ENCODE measurements at places on chromosomes 4 and X. TPM values are rescaled to one million over a fixed set of nuclear protein-coding genes. Genes with fewer than 3 reads are reported as not detected.

DNA sequence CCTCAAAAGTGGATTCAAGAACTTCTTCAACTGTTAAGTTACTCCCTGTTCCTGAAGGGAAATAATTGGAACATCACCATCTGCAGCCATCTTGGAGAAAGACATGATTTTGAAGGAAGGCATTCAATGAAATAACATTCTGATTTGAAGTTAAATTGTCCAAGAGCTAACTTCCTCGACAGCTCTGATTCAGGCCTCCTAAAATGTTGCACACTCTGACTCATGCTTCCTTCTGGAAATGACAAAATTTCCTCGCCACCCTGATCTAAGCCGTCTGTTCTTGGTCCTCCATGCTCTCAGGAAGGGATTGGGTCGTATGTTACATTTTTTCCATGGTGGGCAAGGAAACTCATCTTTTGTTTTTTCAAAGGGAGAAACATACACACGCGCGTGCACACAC, 496.9 kb upstream of the DIPK2B start:
- no peak for DNase-seq

DNA sequence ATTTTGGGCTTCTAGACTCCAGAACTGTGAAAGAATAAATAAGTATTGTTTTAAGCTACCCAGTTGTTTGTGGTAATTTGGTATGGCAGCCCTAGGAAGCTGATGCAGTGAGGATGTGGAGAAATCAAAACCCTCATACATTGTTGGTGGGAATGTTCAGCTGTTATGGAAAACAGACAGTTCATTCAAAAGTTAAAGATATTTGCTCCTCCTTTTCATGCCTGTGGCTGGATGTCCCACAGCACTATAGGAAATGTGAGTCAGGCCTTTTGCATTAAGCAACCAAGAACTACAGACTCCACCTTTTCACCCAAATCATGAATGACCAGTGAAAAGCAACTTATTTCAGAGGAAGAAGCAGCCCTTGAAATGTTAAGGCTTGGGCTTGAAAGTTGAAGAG, 6.7 kb downstream of the BBS12 start:
- no peak for DNase-seq

DNA sequence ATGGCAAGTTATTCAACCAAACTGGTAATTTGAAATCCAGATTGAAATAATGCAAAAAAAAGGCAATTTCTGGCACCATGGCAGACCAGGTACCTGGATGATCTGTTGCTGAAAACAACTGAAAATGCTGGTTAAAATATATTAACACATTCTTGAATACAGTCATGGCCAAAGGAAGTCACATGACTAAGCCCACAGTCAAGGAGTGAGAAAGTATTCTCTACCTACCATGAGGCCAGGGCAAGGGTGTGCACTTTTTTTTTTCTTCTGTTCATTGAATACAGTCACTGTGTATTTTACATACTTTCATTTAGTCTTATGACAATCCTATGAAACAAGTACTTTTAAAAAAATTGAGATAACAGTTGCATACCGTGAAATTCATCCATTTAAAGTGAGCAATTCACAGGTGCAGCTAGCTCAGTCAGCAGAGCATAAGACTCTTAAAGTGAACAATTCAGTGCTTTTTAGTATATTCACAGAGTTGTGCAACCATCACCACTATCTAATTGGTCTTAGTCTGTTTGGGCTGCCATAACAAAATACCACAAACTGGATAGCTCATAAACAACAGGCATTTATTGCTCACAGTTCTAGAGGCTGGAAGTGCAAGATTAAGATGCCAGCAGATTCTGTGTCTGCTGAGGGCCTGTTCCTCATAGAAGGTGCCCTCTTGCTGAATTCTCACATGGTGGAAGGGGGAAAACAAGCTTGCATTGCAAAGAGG, 4.8 kb upstream of the MPP1 start:
- DNase-seq, result no peak

DNA sequence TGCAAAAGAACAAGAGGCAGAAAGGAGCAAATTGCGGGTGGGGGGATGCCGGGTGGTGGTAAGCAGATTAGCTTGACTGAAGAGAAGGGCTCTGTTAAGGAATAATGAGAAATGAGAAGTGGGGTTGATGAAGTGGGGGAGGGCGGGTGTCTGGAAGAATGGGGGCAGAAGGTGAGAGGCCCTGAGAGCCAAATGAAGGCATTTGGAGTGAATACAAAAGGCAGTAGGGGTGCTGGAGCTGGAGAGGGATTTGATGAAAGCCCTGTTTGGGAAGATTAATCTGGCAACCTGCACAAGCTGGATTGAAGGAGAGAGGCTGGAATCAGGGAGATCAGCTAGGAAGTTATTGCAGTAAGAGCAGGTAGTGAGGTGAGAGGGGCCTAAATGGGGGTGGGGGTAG, 82.1 kb downstream of the GUCY2F start:
- DNase-seq, result no peak

GRCh38 chr4:14265651-14266050, 638.1 kb upstream of the BOD1L1 start:
- no peak for DNase-seq

GRCh38 chr4:165308606-165309005, 18.9 kb upstream of the MSMO1 start:
- DNase-seq, result no peak

DNA sequence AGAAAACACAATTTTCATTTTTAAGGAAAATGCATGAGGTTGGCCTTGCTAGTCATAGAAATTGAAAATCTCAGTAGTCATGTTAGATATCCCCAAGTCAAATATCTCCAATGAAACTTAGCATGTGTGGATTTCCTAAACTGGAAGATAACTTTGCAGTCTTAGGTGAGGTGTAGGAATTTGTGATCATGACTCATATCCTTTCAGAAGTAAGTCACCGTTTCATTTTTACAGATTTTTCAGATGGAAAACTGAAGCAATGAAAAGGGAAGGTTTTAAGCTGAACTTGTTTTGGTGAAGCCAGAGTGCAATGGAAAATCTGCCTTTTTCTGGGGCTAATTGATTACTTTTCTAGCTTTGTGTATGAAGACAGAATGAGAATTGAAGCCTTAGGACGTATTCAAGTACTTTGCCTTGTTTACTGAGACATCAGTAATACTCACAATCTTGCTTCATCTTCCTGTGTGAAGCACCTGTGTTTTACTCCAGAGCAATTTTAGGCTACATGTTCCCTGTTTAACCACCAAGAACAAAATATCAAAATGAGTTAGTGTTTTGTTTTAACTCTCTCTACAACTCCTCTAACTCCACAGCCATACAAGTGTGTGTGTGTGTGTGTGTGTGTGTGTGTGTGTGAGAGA, 1662.8 kb upstream of the ADGRL3 start:
- no peak for DNase-seq

DNA sequence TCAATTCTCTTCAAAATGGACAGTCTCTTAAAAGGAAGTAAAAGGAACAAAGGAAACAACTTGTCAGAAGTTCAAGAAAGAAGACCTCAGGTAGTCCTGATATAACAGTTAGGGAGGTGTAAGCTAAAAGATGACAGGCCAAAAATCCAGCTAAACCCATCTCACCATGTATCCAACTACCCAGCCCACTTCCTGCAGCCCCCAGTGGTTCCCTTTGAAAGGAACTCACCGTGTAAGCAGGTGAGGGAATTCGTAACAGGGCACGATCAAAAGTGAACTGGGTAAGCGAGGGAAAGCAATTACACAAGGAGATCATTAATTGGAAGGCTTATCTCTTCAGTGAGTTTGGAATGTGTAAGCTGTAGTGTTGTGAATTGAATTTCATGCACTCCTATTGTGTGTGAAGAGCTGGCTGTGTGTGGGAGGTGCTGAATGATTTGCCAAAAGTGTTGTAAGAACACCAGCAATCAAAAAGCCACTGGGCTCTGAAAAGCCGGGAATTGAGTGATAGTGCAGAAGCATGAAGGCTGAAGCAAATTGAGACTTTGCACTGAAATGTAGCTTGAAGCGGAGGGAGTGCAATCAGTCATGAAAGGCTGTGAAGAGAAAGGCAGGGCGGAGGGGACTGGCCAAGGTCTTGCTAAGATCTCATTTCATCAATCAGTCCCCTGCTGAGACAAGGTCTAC, 914.2 kb upstream of the LCORL start:
- DNase-seq, result no peak

- no peak for DNase-seq
Observed at GRCh38 chr4:105509291-105509690, 35.4 kb upstream of the PPA2 start.

DNA sequence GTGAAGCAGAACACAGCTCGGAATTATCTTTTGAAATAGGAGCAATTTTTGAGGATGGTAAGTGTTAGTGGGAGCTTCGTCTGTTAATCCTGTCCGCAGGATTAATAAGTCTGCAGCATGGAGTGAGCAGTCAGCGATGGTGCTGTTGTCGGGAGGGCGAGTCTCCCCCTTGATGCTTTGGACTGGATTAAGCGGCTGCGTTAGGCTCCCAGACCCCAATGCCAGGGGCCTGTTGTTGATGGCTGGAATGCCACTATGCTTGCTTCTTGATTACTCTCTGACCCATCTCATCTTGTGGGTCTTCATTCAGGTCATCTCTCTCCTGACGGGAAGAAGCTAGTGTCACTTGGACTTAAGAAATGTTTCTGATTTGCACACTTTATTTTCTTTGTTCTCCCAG, 332.6 kb downstream of the ARHGAP10 start:
- DNase-seq, result no peak

DNA sequence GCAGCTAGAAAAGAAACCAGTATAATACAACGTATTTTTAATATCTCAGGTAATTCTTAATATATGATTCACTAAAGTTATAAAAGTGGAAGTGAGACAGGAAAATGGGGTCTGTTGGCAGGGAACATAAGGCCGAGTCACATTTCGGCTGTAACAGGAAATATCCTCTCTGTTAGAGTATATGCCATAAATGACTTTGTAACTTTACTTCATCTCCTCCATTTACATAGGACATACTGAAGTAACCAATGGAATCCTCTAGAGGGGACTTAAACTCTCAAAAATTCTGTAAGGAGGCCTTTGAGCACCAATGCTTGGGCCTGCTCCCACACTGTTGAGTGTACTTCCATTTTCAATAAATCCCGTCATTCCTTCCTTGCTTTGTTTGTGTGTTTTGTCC, 71.3 kb downstream of the ANKRD17 start:
- no peak for DNase-seq

GRCh38 chrX:10414862-10415261, 205.5 kb downstream of the MID1 start:
- DNase-seq, result no peak

DNA sequence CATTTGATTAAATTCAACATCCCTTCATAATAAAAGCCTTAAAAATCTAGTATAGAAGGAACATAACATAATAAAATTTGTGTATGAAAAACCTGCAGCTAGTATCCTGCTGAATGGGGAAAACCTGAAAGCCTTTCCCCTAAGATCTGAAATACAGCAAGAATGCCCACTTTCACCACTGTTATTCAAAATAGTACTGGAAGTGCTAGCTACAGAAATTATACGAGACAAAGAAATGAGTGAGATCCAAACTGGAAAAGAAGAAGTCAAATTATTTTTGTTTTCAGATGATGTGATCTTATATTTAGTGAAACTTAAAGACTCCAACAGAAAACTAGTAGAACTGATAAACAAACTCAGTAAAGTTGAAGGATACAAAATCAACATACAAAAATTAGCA, 152.9 kb downstream of the RTL3 start:
- DNase-seq, result no peak

DNA sequence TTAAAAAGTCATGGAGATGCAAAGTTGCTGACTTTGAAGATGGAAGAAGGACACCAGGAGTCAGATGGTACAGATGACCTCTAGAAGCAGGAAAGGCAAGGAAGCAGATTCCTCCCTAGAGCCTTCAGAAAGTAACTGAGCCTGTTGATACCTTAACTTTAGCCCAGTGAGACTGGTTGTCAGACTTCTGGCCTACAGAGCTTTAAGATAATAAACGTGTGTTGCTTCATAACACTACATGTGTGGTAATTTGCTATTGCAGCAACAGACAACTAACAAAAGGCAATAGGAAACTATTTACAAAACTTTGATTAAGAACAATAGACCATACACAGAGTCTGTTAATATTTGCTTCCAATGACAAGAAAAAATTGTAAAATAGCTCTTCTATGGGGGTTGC, 102.0 kb upstream of the USP38 start:
- DNase-seq, result no peak

GRCh38 chr4:11152684-11153083, 276.0 kb downstream of the HS3ST1 start:
- no peak for DNase-seq

GRCh38 chr4:183599284-183599683, 59.7 kb downstream of the RWDD4 start:
- DNase-seq, result no peak

- DNase-seq, result no peak
Observed at GRCh38 chrX:134431894-134432293, 28.1 kb upstream of the HPRT1 start.

DNA sequence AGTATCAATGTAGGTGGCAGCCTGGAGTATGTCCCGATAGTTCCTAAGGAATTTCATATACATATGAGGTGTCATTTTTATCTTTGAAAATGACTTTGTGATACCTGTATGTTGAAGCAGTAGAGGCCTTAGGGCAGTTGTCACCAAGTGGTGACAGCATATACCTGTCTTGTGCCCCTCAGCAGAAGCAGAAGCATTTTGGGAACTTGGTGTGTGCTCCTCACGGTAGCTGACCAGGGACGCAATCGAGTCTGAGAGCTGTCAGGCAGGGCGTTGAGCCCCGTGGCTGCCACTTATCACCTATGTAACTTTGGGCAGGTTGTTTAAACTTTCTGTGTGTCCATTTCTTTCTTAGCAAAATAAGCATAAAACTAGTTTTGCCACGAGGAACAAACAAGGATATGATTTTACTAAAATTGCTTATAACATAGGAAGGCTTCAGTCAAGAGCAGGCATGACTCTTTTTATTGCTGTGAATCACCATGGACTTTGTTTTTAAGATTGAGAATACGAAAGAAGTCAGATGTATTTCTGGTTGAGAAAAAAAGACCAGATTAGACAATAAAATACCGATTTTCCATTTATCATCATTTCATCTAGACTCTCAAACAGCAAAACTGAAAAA, 161.5 kb downstream of the CPE start:
- DNase-seq, result no peak

DNA sequence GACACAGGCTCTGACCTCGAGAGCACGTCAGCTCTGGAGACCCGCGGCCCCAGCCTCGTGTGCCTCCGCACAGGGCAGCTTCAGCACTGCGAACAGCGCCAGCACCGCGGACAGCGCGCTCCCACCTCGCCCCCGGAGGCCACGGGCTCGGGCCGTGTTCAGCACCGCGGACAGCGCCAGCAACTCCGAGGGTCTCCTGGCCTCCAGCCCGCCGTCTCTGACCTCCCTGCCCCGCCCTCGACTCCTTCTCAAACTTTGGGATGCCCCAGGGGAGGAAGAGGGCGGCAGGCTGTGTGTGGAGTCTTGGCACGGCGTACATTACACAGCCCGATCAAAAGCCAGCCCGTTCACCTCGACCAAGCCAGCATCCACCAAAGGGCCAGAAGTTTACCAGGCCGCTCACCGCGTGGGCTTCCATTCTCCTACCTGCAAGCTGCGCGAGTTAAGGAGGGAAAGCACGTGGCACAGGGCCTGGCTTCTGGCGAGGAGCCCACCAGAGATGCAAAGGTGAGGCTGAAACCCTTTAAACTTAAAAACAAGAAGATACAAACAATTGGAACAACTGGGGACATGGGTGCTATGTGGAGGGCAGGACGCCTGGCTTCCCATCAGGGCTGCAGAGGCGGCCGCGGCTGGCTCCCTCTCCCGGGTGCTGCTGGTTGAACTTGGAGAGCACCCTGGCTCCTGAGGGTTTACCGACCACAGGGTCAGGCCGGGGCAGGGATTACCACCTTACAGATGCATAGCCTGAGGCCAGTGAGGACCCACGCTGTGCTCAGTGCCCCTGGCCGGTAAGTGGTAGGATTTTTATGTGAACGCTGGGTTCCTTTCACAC, 4.5 kb upstream of the NKX1-1 start:
- DNase-seq, result no peak

The TMEM144 gene
- 4.0 TPM for total RNA-seq

The P2RY8 gene
- 0.09 TPM for total RNA-seq
